ENCODE measurements at places on chromosomes 7 and 10. TPM values are rescaled to one million over a fixed set of nuclear protein-coding genes. Genes with fewer than 3 reads are reported as not detected.

DNA sequence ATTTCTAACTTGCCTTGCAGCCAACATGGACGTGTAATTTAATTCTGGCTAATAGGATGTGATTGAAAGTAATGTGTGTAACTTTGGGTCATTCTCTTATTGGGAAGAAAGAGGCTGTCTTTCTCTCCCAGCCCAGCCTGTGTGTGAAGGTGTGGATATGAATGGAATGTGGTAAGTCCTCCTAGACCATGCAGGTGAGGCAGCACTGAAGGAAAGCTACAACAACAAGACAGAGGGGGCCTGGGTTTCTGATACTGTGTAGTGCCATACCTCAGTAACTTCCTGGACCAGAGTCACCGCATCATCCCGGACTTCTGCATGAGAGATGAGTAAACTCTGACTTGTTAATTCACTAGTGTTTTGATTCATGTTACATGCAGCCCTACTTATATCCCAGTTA lies 237.0 kb downstream of the EXOC4 start:
- H3K36me3 ChIP-seq, result peaks cover 8% of the 10 kb centered on the region
- no peak overlapping the region for H3K27ac ChIP-seq
- no peak for DNase-seq

GRCh38 chr7:14271441-14271840 lies 282.0 kb upstream of the ETV1 start:
- no peaks in the 10 kb centered on the region for H3K27me3 ChIP-seq
- no peak overlapping the region for H3K4me3 ChIP-seq
- no peaks in the 10 kb centered on the region for H3K4me1 ChIP-seq
- H3K27ac ChIP-seq, result no peak overlapping the region

DNA sequence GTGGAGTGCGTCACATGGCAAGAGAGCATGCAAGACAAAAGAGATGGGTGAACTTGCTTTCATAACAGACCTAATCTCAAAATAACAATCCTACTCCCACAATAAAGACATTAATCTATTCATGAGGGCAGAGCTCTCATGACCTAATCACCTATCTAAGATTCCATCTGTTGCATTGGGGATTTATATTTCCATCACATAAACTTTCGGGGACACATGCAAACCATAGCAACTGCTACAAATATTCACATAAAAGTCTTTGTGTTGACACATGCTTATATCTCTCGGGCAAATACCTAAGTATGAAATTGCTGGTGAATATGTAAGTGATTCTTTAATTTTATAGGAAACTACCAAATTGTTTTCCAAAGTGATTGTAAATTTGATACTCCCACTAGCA lies 16.0 kb upstream of the PNLIPRP1 start:
- no peak for DNase-seq
- no peak overlapping the region for H3K4me3 ChIP-seq
- no peak overlapping the region for H3K27ac ChIP-seq
- no peaks in the 10 kb centered on the region for H3K27me3 ChIP-seq
- no peaks in the 10 kb centered on the region for H3K4me1 ChIP-seq

- peaks cover 15% of the 10 kb centered on the region for H3K4me1 ChIP-seq
- peak; percentile 25 for DNase-seq
- H3K27me3 ChIP-seq, result peaks cover 8% of the 10 kb centered on the region
Measured at GRCh38 chr7:128104108-128104742, 73.0 kb upstream of the LRRC4 start.

- H3K4me1 ChIP-seq, result peaks cover 4% of the 10 kb centered on the region
- H3K36me3 ChIP-seq, result no peaks in the 10 kb centered on the region
- no peaks in the 10 kb centered on the region for H3K27me3 ChIP-seq
- DNase-seq, result no peak
- no peak overlapping the region for H3K27ac ChIP-seq
- no peak overlapping the region for H3K4me3 ChIP-seq
Measured at GRCh38 chr10:60534761-60535389, 145.2 kb upstream of the ANK3 start.

DNA sequence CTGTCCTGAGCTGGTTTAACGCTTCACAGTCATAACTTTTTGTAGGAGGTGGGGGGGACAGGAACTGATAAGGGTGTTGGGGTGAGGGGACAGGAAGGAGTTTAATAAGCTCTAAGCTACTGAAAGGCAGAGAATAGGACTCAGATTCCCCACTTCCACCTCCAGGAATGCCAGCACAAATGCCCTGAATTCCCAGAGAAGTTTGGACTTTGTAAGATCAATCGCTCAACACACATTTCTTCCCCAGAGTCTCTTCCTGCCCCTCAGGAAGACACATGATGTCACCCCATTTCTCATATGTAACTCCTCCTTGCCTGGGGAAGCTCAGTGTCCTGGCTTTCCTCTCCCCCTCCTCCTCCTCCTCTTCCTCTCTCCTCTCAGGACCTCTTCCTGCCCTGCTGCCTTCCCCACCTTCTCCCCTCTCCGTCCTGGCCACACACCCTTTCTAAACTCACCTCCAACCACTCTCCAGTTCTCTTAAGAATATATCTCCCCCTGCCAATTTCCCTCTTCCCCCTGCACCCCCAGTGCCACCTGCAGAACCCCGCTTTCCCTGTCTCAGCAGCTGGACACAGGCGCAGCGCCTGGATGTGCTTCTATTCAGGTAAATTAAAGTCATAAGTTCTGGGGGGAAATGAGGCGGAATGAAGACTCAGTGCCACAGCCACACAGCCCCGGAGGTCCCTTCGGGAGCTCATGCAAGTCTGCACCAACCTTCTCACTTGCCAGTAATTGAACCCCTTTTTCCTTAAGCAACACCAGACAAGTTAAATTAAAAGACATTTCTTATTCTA lies 5.3 kb upstream of the LOXL4 start:
- DNase-seq, result no peak
- H3K4me1 ChIP-seq, result peaks cover 13% of the 10 kb centered on the region
- H3K27ac ChIP-seq, result no peak overlapping the region
- H3K36me3 ChIP-seq, result no peaks in the 10 kb centered on the region

GRCh38 chr7:125383324-125383723 lies 453.7 kb upstream of the POT1 start:
- H3K4me1 ChIP-seq, result no peaks in the 10 kb centered on the region
- no peaks in the 10 kb centered on the region for H3K27me3 ChIP-seq
- H3K27ac ChIP-seq, result no peak overlapping the region
- no peak for DNase-seq
- no peak overlapping the region for H3K4me3 ChIP-seq
- no peaks in the 10 kb centered on the region for H3K36me3 ChIP-seq

DNA sequence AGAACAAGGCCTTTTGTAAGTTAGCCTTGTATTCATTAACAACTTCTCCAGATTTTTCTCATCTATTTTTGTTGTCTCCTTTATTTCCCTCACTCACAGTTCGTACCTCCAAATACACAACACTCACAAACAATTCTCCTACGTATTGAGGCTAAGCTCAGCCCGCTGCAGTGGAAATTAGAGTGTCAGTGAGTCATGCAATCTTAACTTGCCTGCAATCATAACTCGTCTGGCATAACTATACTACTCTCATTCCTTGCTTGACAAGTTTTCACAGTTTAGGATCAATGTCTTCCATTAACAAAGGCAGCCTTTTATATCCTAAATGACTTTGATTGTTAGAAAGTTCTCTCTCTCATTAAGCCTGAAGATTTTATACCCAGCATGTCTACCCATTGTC lies 23.8 kb downstream of the TMEM196 start:
- no peaks in the 10 kb centered on the region for H3K4me1 ChIP-seq
- no peak overlapping the region for H3K4me3 ChIP-seq
- no peaks in the 10 kb centered on the region for H3K27me3 ChIP-seq
- no peak overlapping the region for H3K27ac ChIP-seq

GRCh38 chr7:28315565-28316410 lies 96.5 kb upstream of the CREB5 start:
- no peaks in the 10 kb centered on the region for H3K36me3 ChIP-seq
- no peak overlapping the region for H3K27ac ChIP-seq
- no peak overlapping the region for H3K4me3 ChIP-seq
- DNase-seq, result no peak
- peaks cover 40% of the 10 kb centered on the region for H3K27me3 ChIP-seq

GRCh38 chr10:58590152-58590840 lies 77.6 kb downstream of the BICC1 start:
- DNase-seq, result no peak
- no peak overlapping the region for H3K4me3 ChIP-seq
- no peaks in the 10 kb centered on the region for H3K27me3 ChIP-seq
- H3K27ac ChIP-seq, result no peak overlapping the region
- H3K4me1 ChIP-seq, result peaks cover 19% of the 10 kb centered on the region

GRCh38 chr10:20891338-20891714 lies 5.8 kb downstream of the NEBL start:
- H3K4me3 ChIP-seq, result peak overlapping the region; percentile 32
- DNase-seq, result no peak
- H3K4me1 ChIP-seq, result peaks cover 23% of the 10 kb centered on the region
- peak overlapping the region; percentile 95 for H3K27ac ChIP-seq
- no peaks in the 10 kb centered on the region for H3K27me3 ChIP-seq

Gene OPN4
- total RNA-seq, result 0.27 TPM

Data from heart right ventricle (tissue), 16 donors.